ENCODE measurements at places on chromosomes 16 and 17. TPM values are rescaled to one million over a fixed set of nuclear protein-coding genes. Genes with fewer than 3 reads are reported as not detected.

- no peak for DNase-seq
These were observed 16.1 kb upstream of the CRK start for GRCh38 chr17:1471911-1472821.

GRCh38 chr17:78567991-78568390 is 9.2 kb downstream of the DNAH17 start:
- DNase-seq: no peak

RNU2-1 gene
- 4,277 TPM for total RNA-seq

- no peak for DNase-seq
These were observed 41.1 kb downstream of the MYO18A start for GRCh38 chr17:29138971-29139691.

DNA sequence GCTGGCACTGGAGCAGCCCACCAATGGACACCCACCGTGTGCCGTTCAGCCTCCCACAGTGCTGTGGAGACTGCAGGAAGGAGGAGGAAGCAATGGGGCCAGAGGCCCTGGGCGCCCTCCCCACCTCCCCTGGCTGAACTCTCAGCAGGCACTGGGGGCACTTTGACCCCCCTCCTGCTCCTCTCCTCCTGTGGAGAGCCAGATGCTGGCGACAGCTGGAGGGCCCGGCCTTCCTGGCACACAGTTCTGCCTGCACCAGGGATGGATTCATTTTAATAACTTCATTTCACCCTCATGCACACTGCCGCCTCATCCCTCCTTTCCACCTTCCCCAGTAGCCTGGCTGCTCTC is 6.0 kb downstream of the NXPH3 start:
- no peak for DNase-seq

ZG16B gene
- 6.9 TPM for total RNA-seq

GPRC5C gene
- total RNA-seq: 17.7 TPM

DNA sequence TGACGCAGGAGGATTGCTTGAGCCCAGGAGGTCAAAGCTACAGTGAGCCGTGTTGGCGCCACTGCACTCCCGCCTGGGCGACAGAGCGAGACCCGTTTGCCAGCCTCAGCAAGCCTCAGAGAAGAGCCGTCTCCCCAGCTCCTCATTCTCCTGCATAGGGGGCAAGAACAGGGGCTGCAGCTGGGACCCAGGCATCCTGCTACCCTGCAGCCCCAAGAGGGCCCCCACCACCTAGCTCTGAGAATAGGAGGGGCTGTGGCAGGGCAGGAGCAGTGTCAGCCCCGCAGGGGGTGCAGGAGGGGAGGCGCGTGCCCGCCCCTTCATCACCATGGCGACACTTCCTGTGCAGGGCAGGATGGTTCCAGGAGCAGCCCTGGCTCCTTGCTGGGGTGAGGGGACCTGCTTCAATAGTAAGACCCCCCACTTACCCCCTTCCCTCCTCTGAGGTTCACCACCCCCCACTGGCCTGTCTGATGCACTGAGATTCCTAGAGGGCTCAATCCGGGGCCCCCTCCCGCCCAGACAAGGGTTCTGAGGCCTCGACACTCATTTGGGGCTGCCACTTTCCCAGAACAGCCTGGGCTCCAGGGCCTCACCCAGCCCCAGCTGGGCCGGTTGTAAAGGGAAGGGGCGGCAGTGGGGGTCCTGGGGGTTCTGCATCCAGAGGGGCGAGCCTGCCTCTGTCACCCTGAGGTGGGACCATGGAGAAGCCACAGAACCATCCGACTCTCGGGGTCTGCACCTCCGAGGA is 20.2 kb downstream of the VASN start:
- no peak for DNase-seq

DNA sequence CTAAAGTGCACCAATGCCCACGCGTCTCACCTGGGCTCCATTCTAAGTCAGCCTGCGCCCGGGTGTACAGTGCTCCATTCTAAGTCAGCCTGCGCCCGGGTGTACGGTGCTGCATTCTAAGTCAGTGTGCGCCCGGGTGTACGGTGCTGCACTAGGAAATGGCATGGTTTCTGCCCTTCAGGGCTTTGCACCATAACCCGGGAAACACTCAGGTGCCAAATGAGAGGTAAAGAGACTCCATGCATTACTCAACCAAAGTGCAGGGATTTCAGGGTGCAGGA is 29.2 kb upstream of the FASN start:
- DNase-seq: no peak

DNA sequence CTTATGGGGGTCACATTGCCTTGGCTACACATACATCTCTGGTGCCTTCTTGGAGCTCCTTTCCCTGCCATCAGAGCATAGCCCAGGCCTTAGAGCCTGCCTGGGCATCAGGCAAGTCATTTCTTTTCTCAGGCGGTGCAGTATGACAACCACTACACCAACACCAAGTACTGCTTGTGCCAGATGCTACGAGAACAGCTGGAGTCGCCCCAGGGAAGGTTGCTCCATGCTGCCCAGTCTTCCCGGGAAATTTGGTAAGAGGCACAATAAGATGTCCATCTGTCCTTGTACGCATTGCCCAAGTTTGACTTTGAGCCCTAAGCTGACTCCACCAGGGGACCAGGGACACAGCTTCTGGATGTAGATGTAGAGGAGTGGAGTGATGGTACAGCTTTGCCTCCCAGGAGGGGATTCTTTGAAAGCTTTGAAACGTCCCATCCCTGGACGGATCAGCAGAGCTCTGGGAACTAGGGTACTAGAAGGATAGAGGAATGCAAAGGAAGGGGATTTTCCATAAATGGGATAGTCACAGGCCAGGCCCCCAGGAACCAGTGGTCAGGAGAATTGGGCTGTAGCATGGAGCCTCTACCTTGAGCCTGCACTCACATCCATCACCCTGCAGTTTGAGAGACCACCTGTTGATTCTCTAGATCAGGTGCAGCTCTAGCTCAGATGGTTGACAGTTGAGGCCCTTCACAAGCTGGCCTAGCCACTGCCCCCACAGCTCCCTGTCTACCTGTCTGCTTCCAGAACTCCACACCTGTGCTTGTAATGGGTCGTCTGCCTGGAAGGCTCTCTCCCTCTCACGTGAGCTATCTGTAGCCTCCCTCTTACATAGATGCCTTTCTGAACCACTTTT is 11.0 kb upstream of the NFATC3 start:
- no peak for DNase-seq
